ENCODE measurements at places on chromosomes 4 and X.

- no peak for DNase-seq
These were observed 108.1 kb upstream of the PSAPL1 start for GRCh38 chr4:7542781-7543180.

GRCh38 chr4:142044271-142044670, 407.9 kb downstream of the IL15 start:
- no peak for DNase-seq

GRCh38 chr4:59135248-59135985, 2025.2 kb upstream of the IGFBP7 start:
- no peak for DNase-seq

GRCh38 chrX:100674705-100675104, 30.7 kb downstream of the SRPX2 start:
- DNase-seq = no peak

- no peak for DNase-seq
These were observed 165.1 kb downstream of the TSPAN5 start for GRCh38 chr4:98493296-98493695.

GRCh38 chrX:52556741-52557140, 39.9 kb upstream of the XAGE1B start:
- no peak for DNase-seq

GRCh38 chr4:74364652-74365491, at the start of gene EREG:
EREG (plus strand) TSS chr4:74365145; CDS start chr4:74365309, 164 bp downstream.
- no peak for DNase-seq

DNA sequence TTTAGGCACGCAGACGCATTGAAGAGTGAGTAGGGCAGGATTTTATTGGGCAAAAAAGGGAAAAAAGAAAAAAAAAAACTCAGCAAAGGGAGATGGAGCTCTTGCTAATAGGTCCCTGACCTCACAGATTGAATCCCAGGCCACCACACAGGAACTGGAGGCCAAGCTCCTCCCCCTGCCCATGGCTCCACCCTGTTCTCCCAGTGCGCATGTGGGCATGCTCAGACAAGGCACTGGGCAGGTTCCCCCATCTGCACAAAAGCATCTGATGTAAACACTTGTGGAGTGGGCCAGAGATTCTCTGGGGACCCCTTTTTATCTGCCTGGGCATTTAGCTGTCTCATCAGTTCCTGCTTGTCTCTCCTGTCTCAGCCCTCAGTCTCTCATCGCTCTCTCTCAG, 9.5 kb downstream of the FRMD7 start:
- DNase-seq = no peak

GRCh38 chr4:2811830-2812611, 19.1 kb downstream of the SH3BP2 start:
- DNase-seq = peak; percentile 76

- DNase-seq = no peak
These were observed 107.6 kb downstream of the DCTD start for GRCh38 chr4:182809417-182810102.

DNA sequence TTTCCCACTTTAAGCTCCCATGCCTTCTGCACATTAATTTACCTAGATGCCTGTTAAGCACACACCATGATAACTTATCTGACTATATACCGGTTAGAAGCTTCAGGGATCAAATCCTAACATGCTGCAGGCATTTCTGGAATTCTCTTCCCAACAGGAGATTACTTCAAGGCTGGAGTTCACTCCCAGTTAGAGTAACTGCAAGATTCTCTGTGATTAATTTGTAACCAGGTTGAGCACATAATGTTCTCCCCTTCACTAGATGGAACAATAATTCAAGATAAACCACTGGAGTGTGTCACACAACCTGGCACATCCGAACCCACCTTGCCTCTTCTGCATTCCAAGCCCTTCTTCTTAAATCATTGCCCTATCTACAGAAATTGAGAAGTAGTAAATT, 11.8 kb upstream of the UGT2A3 start:
- no peak for DNase-seq

DNA sequence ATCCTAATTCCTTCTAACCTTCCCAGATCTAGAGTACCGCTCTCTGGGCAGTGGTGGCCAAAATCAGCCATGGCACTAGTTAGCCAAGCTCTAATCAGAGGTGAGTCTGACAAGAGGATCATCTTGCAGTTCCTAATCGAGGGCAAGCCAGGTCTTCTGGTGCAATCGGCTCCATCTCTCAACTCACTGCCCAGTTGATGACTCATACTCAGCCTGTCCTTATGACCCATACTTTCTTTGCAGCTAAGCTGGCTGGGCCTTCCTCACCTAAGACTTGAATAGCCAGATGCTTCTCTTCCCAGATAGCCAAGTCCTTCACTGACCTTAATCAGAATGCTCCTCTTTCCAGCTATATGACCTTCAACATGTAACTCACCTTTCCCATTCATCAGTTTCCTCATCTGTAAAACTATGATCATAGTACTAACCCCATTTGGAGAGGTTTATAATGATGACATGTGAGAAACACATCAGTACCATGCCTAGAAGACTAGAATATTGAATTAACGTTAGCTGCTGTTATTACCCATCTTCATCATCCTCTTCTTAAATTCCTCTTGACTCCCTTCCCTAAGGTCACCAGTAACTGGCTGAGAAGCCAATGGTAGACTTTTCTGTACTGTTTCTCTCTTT, 57.1 kb downstream of the RELL1 start:
- DNase-seq = no peak

- DNase-seq = no peak
These were observed 266.3 kb downstream of the FBXW7 start for GRCh38 chr4:152269448-152270191.

DNA sequence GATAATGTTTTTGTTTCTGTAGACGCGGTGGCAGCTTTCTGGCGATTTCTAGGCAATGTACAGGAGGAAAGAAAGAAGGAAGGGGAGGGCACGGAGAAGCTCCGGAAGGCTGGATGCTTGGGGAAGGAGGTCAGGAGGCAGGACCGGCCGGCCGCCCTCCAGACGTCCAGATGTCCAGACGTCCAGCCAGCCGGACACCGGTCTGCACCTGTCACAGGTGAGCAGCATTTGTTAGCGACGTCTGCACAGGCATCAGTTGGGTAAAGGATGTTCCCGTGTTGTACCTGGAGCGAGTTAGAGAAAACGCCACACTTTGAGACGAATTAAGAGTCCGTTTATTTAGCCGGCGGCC, 90.0 kb upstream of the PPP2R3B start:
- no peak for DNase-seq

- DNase-seq = peak; percentile 47
These were observed 1.1 kb downstream of the SOWAHB start for GRCh38 chr4:76896614-76897535.

GRCh38 chr4:25163196-25163595, 2.9 kb upstream of the SEPSECS start:
- no peak for DNase-seq

GRCh38 chr4:40811956-40812355, 62.2 kb downstream of the NSUN7 start:
- no peak for DNase-seq

GRCh38 chrX:119690921-119691716, 1.8 kb downstream of the SEPTIN6 start:
- DNase-seq = peak; percentile 32

- DNase-seq = no peak
These were observed 1.7 kb upstream of the CENPC start for GRCh38 chr4:67546971-67547370.

- peak; percentile 82 for DNase-seq
These were observed 250.4 kb downstream of the TMA16 start for GRCh38 chr4:163744861-163745260.

DNA sequence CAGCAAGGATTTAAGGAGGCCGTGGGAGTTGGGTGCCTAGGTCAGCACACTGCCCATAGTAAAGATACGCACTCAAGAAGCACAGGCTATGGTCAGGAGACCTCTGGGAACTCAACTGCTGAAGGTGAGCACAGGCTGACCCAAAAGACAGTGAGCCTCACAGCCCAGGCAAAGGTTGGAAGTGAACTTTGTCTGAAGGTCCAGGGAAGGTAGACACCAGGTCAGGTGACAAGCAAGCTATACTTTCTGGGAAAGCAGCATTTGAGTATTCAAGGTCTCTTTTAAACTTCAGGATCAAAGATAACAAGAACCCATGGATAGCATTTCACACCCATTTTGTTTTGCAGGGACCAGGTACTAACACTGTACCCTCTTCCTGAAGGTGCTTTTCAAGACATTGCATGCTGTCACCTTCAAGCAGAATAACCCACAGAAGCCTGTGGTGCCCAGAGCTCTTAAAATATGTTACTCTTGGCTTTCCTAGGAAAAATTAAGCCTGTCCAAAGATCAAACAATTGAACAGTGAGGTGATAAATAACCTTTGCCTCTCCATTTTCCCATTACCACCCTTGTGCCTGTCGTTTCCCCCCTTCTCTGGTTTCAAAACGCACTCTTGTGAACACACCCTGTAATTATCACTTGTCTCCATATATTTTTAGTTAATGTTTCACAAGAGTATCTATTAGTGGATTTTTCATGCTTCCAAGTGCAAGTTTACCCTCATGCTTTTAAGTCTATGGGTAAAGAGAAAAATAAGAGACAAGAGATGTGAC, 3.4 kb upstream of the S100G start:
- no peak for DNase-seq

DNA sequence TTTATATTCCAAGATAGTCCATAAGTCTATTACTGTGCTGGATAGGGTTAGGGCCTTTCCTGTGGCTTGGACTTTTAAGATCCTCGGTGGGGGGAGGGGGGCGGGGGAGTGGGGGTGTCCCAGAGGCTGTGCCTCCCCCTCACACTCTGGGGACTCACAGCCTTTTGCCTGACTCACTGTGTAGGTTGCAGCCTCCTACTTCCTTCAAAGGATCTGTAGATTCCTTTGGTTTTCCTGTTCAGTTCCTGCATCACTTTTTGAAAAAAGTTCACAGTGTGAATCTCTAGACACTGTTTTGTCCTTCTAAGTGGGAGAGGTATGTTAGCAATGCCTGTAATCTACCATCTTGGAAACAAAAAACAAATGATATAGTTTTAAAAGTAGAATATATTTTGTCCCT, 999.9 kb downstream of the GLUD2 start:
- no peak for DNase-seq

- DNase-seq = no peak
These were observed 64.8 kb upstream of the HELT start for GRCh38 chr4:184953421-184953945.

- DNase-seq = no peak
These were observed 34.5 kb downstream of the NSG1 start for GRCh38 chr4:4421356-4421755.

DNA sequence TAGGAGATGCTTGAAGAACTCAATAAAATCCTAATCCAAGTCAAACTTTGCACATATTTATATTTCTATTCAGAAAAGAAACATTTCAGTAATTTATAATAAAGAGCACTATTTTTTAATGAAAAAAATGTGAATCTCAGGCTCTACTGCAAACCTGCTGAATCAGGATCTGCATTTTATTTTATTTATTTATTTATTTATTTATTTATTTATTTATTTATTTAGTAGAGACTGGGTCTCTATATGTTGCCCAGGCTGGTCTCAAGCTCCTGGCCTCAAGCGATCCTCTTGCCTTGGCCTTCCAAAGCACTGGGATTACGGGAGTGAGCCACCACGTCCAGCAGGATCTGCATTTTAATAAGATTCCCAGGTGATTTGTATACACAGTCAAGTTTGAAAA, 16.0 kb downstream of the SUPT20HL1 start:
- no peak for DNase-seq

- DNase-seq = peak; percentile 80
These were observed 356.2 kb downstream of the HS3ST1 start for GRCh38 chr4:11072463-11072862.

DNA sequence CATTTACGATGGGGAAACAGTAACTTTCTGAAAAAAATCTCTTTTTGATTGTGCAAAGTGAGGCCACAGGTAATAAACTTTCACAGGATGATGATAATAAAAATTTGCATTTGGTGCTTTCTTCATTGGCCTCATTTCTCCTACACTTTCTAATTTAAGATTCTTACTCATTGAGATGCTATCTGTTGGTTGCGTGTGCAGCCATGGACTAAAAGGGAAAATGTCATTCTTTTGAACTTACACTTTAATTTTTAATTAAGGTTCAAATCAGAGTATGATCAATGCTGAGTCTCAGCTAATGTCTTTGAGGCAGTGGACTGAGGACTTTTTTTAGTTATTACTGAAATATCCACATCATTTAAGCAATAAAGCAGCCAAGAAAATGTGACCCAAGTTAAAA, 87.6 kb downstream of the SEL1L3 start:
- no peak for DNase-seq

- DNase-seq = no peak
These were observed 349.8 kb downstream of the OPHN1 start for GRCh38 chrX:68083510-68083909.

GRCh38 chrX:101229170-101229569, 9.6 kb downstream of the DRP2 start:
- no peak for DNase-seq
